ENCODE measurements at places on chromosomes 1 and 21. TPM values are rescaled to one million over a fixed set of nuclear protein-coding genes. Genes with fewer than 3 reads are reported as not detected.

Gene MX2
- 21.8 TPM for total RNA-seq

- H3K4me3 ChIP-seq, result no peak overlapping the region
- no peaks in the 10 kb centered on the region for H3K36me3 ChIP-seq
- no peak overlapping the region for H3K27ac ChIP-seq
- H3K4me1 ChIP-seq, result no peaks in the 10 kb centered on the region
- DNase-seq, result no peak
- H3K27me3 ChIP-seq, result no peaks in the 10 kb centered on the region
These were observed 70.7 kb downstream of the HUNK start for GRCh38 chr21:31943561-31943960.

DNA sequence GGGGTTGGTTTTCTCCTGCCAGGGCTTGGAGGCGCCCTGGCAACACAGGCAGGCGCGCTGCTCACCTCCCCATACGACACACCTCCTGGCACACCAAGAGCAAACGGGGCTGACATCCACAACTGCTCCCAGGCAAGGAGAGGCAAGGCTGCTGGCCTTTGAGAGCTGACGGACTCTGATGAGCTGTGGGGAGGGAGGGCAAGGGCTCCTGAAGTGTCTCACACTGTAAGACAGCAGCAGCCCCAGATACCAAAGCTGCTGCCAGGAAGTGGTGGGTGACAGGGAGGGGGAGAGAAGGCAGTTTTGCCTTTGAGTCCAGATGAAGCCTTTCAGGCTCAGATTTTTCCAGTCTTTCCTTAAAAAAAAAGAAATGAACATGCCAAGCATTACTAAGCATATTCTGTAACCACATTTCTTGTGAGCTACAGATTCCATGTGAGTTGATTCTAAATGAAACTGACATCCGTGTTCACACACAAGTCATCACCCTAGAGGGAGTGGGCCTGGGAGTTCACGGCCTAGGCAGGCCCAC is 24.3 kb downstream of the PGBD5 start:
- H3K36me3 ChIP-seq, result no peaks in the 10 kb centered on the region
- H3K4me3 ChIP-seq, result no peak overlapping the region
- no peak for DNase-seq

DNA sequence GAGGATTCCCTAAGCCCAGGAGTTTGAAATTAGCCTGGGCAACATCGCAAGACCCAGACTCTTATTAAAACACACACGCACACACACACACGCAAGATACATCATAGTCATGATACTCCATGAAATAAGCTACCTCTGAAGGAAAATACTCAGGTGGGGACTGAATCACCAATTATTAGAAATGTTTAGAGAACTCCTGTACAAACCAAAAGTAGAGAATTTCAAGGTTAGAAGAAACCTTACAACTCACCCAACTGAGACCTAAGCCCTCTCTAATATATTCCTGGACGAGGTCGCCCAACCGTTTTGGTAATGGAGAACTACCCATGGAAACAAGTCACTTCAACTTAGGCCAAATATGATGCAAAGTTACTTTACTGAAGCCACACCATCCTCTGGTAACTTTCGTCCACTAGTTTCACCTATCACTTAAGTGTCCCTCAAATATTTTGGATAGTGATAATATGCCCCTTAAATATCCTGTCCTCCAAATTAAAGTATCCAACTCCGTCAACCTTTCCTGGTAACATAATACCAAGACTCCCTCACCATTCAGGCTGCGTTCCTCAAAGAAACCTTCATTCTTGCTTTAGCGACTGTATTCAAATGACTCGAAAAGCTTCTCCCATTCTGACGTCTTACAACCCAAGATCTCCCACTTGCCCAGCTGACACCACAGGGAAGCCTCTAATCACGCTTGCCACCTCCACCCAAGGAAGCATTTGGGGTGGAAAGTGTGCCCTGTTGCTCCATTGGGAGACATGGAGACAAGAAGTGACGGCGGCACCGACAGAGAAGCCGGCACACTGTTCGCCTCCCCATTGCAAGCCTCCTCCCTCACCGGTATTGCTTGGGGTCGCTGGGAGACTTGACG is 856 bp downstream of the NRDC start:
- peak overlapping the region; percentile 50 for H3K27ac ChIP-seq
- peaks cover 5% of the 10 kb centered on the region for H3K4me1 ChIP-seq
- no peaks in the 10 kb centered on the region for H3K27me3 ChIP-seq
- no peaks in the 10 kb centered on the region for H3K36me3 ChIP-seq

DNA sequence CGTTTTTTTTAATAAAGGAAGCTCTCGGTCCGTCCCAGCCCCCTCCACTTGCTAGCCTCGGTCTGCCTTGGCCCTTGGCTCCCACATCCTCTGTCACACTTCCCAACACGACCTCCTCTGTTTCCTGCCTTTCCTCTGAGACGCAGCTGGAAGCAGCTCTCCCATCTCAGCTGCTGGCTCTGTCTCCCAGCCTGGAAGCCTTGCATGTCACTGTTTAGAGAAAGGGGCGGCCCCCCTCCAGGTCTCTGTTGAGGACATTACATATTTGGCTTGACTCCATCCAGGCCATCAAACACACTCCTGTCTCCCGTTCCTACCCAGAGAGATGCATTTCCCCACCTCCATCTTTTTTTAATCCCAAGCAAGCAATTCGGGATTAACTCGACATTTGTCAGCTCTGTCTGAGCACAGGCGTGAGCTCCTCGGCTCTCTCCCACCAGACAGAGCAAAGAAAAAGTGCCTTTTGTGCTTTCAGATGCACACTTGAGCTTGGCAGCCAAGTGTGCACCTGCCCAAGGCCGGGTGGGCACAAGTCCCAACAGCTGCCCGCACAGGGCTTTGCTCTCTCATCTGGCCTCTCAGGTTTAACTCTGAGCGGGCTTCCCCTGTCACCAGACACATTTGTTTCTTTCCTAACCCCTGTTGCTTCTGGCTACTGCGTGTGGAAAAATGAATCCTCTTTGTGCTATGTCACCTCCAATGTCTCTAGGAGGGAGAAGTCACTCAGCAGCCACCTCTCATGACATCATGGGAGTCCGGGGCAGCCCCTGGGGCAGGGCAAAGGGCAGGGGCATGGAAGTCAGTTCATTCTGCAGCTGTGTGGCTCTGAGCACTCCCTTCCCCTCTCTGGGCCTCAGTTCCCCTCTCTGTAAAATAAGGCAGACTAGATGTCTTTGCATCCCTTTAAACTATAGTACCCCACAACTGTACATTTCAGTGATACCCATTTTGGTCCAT is 108.3 kb downstream of the KCND3 start:
- H3K27me3 ChIP-seq, result no peaks in the 10 kb centered on the region
- H3K4me1 ChIP-seq, result no peaks in the 10 kb centered on the region
- no peak for DNase-seq

DNA sequence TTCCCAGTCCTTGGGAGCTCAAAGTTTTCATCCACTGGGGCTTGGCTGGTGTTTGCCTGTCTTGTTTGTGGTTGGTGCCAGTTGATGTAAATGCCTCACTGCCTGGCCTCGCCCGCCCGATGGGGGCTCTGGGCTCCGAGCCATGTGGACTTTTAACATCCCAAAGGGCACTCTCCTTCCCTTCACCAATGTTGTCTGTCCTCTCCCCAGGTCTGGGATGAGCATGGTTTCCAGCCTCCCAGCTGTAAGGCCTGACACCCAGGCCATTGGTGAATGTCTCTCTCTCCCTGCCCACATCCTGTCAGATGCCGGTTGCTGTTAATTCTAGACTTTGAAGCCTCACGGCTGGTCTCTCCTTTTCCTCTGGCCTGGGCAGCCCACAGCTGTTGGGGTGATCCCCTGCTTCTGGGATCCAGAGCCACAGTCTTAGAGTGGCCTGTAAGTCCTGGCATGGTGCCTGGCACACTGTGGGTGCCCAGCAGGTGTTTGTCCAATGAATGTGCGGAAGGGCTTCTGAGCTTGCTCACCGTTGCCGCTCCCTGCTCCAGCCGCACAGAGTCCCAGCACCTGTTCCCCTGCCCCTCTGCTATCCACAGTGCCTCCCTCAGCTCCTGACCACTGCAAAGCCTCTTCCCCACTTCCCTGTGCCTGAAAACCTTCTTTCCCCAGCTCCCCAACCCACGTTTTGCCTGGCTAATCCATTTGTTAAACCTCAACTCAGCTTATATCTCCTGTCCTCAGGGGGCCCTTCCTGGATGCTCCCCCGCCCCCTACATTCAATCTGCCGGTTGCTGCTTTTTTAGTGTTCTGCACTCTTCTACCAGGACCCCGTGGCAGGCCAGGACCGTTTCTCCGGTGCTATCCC is 3.3 kb upstream of the C1orf174 start:
- no peak overlapping the region for H3K4me3 ChIP-seq
- H3K4me1 ChIP-seq, result no peaks in the 10 kb centered on the region
- no peaks in the 10 kb centered on the region for H3K27me3 ChIP-seq
- H3K36me3 ChIP-seq, result no peaks in the 10 kb centered on the region
- peak; percentile 69 for DNase-seq

Data from aorta (tissue), 5 donors.